ENCODE measurements at places on chromosomes 5 and 9. TPM values are rescaled to one million over a fixed set of nuclear protein-coding genes. Genes with fewer than 3 reads are reported as not detected.

MPDZ gene
- total RNA-seq, result not detected

DNA sequence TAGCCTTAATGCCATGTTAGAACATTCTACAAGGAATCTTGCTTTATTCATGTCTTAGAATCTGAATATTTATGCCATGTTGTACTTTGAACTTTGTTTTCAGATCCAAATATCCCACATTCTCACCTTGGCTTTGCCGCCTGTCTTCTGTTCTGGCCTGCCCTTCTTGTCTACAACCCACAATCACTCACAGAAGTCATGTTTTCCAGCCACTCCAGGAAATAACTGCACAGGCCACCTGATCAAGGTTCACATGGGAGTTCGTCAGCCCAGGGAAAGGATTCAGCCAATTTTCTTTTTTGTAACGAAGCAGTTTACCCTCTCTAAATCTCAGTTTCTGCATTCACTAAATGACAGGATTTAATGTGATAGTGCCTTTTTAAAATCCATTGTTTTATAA lies 70.5 kb downstream of the JAKMIP2 start:
- DNase-seq, result no peak

DNA sequence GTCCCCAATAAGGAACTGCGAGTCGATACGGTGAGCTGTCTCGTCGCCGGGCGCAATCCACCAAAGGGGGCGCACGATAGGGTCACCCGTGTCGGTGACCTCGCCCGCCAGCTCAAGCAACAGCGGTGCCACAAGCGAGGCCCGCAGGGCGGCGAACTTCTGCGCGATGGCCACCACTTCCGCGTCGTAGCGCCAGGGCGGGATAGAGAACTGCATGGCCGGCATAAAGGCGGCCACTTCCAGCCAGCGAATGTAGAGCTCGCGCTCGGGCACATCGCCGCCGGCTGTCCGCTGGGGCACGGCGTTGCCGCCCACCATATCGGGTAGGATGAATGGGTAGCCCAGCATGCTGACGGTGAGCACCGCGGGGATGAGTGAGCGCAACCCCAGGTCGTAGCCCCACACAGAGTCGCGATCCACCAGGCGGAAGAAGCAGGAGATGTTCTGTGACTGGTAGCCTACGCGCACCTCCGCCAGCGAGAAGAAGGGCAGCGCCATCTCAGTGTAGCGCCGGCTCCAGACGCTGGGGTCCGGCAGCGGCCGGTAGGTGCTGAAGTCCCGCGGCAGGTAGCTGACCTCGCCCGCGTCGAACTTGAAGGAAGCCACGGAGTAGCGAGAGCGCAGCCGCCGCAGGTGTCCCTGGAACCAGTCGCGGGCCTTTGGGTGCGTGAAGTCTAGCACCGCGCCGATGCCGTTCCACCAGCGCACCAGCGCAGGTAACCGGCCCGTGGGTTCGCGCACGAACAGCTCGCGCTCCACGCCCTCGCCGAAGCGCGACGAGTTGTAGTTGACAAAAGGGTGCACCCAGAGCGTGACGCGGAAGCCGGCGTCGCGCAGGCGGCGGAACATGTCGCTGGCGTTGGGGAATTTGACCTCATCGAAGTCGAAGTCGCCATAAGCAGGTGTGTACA lies 5.5 kb downstream of the MYORG start:
- no peak for DNase-seq

DNA sequence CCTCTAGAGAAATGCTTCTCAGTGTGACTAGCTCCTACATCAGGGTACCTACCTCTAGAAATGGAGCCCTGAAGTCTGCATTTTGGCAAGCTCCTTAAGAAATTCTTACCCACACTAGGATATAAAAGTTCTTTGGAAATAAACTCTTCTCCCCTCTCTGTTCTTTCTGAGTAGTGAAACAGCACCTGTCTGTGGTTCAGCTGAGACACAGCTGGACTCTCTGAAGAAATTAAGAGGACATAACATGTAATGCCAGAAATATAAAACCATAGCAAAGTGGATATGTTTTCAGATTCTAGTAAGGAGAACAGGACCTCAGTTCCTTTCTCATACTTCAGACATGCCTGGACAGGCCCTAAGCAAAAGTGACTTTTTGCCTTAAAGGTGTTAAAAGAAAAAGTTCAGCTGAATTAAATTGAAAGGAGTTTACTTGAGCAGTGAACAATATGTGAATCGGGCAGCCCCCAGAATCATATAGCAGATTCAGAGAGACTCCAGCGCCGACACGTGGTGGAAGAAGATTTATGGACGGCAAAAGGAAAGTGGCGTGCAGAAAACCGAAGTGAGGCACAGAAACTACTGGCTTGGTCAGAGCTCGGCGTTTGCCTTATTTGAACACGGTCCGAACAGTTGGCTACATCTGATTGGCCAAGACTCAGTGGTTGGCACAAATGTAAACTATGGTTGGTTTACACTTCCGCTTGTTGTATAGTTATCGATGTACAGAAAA lies 64.5 kb downstream of the PRKACG start:
- DNase-seq, result no peak

DNA sequence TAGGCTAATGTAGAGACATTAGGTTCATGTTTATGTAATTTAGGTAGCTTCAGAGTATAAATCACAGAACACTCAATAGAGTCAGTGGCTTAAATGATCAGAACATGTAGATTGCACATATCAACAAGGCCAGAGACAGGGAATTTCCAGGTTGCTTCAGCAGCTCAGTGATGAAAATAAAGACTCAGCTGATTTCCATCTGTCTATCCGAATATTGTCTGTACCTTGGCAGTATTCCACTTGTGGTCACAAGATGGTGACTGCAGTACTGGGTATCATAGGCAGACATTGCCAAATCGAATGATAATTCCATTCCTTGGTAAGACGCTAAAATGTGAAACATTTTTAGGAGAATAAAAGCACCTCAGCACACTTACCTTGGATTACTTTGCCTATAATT lies 702.2 kb downstream of the MAT2B start:
- DNase-seq, result no peak
